ENCODE measurements at places on chromosomes 7 and 10.

DNA sequence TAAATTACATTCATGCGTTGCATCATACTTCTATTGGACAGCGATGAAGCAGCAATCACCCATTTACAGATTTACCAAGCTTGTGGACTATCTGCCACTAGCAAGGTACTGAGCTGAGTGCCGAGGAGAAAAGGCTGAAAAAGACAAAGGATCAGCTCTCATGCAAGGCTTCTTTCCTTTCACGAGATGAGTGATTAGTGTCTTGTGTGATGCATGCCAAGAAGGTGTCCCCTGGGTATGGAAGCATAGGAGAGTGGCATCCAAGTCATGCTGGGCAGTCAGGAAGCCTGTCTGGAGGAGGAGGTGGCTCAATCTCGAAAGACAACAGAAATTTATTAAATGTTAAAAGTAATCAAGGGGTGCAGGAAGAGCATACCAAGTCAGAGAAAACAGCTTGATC is 40.9 kb downstream of the ACSM6 start:
- no peak for DNase-seq

- DNase-seq, result no peak
Observed at GRCh38 chr7:50645186-50645585, 80.0 kb upstream of the DDC start.

GRCh38 chr7:26349005-26349915 is 57.6 kb downstream of the SNX10 start:
- DNase-seq, result no peak

DNA sequence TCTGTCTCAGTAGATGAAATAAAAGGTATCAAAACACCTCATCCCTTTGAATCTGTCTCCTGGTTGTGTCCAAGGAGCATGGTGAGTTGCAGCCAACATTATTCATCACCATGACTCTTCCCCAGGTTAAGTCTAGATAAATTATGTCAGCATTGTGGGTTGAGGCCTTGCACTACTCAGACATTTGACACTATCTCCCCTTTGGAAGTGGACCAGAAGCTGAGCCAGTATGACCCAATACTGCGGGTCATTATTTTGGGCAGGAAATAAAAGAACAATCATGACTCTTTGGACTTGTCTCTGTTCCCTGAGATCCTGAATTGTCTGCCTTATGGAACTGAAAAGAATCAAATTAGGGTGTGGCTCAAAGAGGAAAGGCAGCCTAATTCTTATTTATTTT is 168.2 kb upstream of the FAM171A1 start:
- no peak for DNase-seq

DNA sequence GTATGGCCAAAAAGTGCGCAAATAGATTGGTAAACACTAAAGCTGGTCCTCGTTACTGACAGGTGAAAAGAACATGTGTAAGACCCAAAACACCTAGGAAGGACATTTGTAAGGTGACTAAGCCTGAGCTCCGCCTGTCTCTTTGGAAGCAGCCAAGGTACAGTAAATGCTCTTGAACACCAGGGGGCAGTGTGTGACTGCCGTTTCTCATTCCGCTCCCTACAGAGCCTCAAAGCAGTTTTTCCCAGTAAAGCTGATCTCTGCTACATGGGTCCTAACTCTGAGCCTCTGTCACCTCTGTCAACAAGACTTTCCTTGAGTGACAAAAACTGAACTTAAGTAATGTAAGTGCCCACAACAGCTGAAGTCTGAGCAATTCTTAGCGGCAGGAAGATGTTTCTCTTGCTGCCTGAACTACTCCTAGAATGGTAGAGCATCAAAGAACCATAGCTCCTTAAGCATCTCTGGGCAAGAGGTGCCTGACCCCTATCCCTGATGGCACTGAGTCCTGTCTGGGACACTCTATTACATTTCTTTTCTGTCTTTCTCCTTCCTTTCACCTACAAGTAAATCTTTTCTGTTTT is 238.0 kb upstream of the INHBA start:
- DNase-seq, result peak; percentile 67

GRCh38 chr10:74328388-74328787 is 177.4 kb downstream of the ADK start:
- DNase-seq, result no peak

- DNase-seq, result no peak
Observed at GRCh38 chr7:2614631-2615330, 17.0 kb upstream of the TTYH3 start.

DNA sequence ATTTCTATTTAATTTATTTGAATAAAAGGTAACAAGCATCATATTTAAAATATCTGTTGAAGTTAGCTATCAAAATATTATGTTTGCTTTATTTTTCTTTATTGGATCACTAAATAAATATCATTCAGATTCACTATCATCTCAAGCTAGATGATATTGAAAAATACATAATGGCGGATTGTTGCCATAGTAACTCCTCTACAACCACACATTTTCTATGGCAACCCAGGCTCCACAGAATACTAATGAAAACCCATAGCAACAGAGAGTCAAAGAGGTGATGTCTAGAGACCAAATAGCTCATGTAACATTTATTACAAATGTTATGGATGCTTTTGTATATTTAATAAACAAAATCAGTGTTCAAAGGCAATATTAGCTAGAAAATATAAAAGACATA is 148.9 kb upstream of the CDK1 start:
- no peak for DNase-seq
